ENCODE measurements at places on chromosomes 1 and 21.

DNA sequence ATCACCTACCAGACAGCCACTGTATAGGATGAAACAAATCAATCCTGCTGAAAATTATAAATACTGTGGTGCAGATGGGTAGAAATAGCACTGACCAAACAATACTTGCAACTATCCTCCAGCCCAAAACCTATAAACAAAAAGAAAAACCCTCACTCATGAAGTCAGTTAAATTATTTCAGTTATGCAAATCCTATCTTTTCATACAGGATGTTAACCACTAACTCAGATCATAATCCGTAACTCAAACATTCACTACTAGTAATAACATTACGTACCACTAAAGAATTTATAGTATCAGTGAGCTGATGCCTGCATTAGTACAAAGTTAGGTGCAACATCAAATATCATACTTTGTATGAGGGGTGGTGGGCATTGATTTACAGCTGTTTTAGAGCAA, 2.6 kb downstream of the NDC1 start:
- DNase-seq = no peak

DNA sequence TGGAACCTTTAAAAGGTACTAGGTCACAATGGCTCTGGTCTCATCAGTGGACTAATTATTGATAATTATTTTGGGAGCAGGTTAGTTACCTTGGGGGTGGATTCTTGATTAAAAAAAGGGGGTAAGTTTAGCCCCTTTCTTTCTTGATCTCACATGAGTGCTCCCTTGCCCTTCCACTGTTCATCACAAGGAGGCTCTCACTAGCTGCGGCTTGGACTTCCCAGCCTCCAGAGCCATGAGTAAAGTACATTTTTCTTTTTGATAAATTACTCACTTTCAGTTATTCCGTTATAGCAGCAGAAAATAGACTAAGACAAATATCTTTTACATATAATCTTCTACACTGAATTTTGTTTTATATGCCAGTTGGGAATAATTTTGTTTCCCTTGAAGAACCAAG, 254.8 kb upstream of the DEPDC1 start:
- no peak for DNase-seq

GRCh38 chr1:113930499-113931161, 1.5 kb downstream of the HIPK1 start:
- no peak for DNase-seq

DNA sequence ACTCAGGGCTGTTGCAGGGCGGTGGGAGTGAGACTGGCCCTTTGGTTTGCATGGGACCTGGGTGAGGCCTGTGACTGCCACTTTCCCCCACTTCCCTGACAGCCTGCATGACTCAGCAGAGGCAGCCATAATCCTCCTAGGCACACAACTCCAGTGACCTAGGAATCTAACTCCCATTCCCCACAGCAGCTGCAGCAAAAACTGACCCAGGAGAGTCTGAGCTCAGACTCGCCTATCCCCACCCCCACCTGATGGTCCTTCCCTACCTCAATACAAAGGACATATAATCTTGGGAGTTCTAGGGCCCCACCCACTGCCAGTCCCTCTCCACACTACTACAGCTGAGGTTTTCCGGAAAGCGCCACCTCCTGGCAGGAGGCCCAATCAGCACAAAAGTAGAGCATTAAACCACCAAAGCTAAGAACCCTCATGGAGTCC, 26.7 kb downstream of the NDC1 start:
- DNase-seq = no peak

DNA sequence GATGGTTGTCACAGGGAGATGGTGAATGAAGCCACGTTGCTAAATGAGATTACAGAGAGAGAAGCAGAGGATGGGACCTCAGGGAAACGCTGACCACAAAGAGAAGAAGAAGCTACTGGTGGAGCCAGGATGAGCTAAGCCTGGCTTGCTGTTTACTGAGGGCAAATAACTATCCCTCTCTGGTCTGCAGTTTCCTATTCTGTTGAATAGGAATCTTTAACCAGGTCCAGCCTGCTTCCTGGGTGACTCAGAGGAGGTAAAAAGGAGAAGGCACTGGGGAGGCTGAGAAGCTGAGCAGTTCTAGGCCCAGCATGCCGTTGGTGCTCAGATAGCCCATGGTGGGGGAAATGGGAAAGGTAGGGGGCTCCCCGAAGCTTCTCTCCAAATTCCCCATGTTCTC, 29.6 kb downstream of the DMBX1 start:
- no peak for DNase-seq

GRCh38 chr1:8384088-8384487, 66.2 kb downstream of the SLC45A1 start:
- DNase-seq = no peak

DNA sequence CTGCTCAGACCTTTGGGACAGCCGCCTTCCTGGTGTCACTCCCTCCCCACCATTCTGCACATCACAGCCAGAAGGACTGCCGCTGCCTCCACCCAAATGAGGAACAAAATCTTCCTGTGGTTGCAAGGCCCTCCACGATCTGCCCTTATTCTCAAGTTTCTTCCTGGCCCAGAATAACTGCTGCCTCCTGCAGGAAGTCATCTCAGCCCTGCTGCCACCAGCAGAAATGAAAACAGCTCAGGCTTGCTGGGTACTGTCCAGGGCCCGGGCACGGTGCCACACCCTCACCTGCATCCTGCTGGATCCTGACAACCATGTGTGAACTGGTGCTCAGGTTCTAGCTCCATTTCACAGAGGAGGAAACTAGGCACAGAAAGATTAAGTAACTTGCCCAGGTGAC, 2.8 kb downstream of the CLDN19 start:
- no peak for DNase-seq
